ENCODE measurements at places on chromosomes 12 and 14. TPM values are rescaled to one million over a fixed set of nuclear protein-coding genes. Genes with fewer than 3 reads are reported as not detected.

- no peak for DNase-seq
These were observed 112.8 kb downstream of the CHST11 start for GRCh38 chr12:104569346-104570173.

Gene RNFT2
- total RNA-seq, result 1.9 TPM

DNA sequence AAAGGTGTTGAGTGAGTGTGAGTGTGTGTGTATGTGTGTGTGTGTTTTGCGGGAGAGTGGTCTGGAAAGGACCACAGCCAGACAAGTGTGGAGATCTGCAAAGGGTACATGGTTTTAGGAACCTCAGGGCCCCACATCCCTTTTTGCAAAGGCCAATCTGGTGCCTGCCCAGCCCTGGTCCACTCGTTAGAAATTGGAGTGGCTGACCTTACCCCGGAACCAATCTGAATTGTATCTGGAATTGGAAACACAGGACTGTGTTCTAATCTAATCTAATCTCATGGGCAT is 11.3 kb upstream of the TBX3 start:
- DNase-seq, result no peak

DNA sequence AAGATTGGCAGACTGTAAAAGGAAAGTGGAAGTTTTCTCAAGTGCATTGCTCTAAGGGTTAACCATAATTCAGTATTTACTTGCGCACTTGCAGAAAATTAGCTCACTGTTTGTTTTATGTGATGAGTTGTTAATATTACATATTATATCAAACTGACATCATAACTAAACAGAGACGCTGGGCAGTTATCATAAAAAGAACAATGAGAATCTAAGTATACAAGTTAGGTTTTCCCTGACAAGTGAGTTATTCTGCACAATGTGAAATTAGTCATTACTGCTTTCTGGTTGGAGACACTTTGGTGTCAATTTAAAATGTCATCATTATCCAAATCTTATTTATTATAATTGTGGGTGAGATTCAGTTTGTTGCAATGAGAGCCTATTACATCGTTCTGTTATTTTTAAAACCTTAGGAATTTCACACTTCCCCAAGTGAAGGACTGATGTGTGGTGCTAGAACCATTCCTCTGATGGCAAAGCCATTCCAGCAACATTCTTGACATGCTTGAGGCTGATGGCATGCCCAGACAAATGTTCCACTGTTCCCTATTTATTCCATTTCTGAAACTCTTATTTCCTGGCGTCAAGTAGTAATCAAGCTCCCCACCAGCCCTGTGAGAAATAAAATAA is 90.1 kb upstream of the FLRT2 start:
- DNase-seq, result no peak

GRCh38 chr14:21017528-21018245 is 7.2 kb downstream of the NDRG2 start:
- no peak for DNase-seq

Gene GPRC5A
- 0.26 TPM for total RNA-seq

GRCh38 chr12:15555446-15555845 is 233.1 kb downstream of the PTPRO start:
- no peak for DNase-seq

Gene SIX6
- not detected for total RNA-seq

DNA sequence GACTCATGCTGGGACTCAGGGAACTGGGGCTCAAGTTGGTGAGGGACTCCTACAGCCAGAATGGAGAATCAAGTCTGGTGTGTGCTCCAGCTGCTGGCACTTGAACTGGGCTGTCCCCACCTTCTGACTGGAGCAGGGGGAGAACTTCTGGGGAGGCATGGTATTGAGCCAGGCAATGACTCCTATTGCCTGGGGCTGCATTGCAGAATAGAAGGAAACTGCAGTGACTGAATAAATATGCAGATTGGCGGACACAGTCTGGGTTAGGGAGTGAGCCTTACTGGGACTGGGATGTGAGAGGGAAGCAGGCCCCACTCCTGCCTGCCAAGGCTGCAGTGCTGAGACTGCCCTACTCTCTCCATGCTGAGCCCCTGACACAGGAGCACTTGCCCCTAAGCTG is 8.8 kb upstream of the ZNF268 start:
- DNase-seq, result no peak

DNA sequence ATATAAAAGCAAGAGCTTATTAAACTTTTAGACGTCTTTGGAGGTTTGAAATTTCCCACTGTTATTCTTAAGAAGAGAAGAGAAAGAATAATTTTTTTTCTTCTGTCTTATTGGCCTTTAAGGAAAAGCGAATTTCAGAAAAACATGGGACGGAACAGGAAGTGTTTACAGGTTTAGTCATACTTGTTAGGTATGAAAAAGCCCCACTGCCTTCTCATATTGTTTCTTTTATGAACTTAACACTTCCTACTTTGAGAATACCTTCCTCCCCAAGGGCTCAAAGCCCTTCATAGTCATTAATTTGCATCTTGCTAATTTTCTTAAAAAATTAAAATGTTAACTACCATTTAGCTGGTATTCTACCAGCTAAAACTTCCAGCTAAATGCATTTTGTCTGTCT is 82.0 kb downstream of the ETV6 start:
- DNase-seq, result no peak

- DNase-seq, result no peak
These were observed 1322.1 kb downstream of the TMEM121 start for GRCh38 chr14:106848330-106849121.

DNA sequence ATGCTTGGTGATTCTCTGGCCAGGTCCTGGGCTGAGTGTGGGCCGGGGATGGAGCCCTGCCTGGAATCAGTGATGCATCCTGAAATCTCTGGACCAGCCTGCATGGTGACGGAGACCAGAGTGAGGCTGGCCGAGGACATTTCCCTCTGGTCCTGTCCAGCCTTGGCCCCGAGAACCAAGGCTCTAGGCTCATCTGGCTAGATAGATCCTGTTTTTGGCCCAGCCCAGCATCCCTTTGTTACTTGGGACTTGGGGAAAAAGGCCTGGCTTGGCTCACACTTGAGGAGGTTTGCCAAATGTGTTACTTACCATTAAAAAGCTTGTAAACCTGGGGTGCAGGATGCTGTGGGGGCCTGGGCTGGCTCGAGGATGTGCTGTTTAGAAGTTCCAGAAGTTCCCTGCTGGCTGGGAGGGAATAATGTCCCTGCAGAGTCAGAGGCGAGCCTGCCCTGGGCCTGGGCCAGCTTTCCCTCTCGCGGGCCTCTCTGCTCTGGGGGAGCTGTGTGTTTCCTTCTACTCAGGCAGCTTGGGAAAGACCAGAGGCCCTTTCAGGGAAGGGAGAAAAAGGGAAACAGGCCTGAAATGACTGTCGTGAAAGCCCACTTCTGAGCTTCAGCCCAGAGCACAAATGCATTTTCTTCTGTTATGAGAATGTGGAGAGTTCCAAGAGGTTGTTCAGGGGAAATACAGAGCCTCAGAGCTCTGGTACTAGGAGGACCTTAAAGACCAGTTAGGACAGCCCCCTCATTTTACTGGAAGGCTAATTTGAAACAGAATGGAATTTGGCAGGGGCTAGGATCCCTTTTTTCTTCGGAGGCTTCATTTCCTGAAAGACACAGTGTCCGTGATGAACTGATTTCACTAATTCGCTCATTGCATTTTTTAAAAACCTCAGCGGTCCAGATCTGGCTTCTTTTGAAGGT is 47.2 kb upstream of the CTDSP2 start:
- DNase-seq, result peak; percentile 95

- no peak for DNase-seq
These were observed 227.4 kb downstream of the SUDS3 start for GRCh38 chr12:118603610-118604361.

GRCh38 chr12:6532927-6533652 is 1.2 kb upstream of the GAPDH start:
- DNase-seq, result peak; percentile 71

GRCh38 chr12:120421701-120422100 is 16.2 kb upstream of the COX6A1 start:
- DNase-seq, result no peak

GRCh38 chr14:47297374-47297773 is 378.0 kb downstream of the MDGA2 start:
- DNase-seq, result no peak

- no peak for DNase-seq
These were observed 182.6 kb upstream of the CNOT2 start for GRCh38 chr12:70060634-70061033.

All from heart right ventricle (tissue), 16 donors.